ENCODE measurements at places on chromosomes 13 and 19. TPM values are rescaled to one million over a fixed set of nuclear protein-coding genes. Genes with fewer than 3 reads are reported as not detected.

CYTH2 gene
- 29.4 TPM for total RNA-seq

CCDC122 gene
- total RNA-seq = 12.3 TPM

FCHO1 gene
- 0.43 TPM for total RNA-seq

TPTE2 gene
- total RNA-seq = not detected

ZNF792 gene
- total RNA-seq = 5.1 TPM

PNMA8C gene
- total RNA-seq = 0.11 TPM

PALM gene
- 9.3 TPM for total RNA-seq

PSG11 gene
- 0.11 TPM for total RNA-seq

PPP6R1 gene
- total RNA-seq = 26.1 TPM

C19orf12 gene
- total RNA-seq = 34.0 TPM

UPK1A gene
- not detected for total RNA-seq

Measured in articular chondrocyte of knee joint (primary cell).